ENCODE measurements at places on chromosomes 1 and 21. TPM values are rescaled to one million over a fixed set of nuclear protein-coding genes. Genes with fewer than 3 reads are reported as not detected.

The IL20 gene
- not detected for total RNA-seq

The CRP gene
- not detected for total RNA-seq

The F3 gene
- 24.0 TPM for total RNA-seq

The AMY1B gene
- total RNA-seq: not detected

The LCE2B gene
- not detected for total RNA-seq

The EDN2 gene
- total RNA-seq: not detected

The LHX8 gene
- not detected for total RNA-seq

The TFF2 gene
- not detected for total RNA-seq

The SPSB1 gene
- total RNA-seq: 18.2 TPM

The HOOK1 gene
- total RNA-seq: not detected

The FCMR gene
- not detected for total RNA-seq

The FCRL5 gene
- not detected for total RNA-seq

The PCP4 gene
- not detected for total RNA-seq

The SAMD13 gene
- 1.4 TPM for total RNA-seq

The FGR gene
- total RNA-seq: not detected

The UTS2 gene
- not detected for total RNA-seq

The AIRE gene
- not detected for total RNA-seq

The WNT9A gene
- 0.99 TPM for total RNA-seq

The HSD3B1 gene
- not detected for total RNA-seq

The PADI1 gene
- total RNA-seq: 0.09 TPM

The SLC2A5 gene
- total RNA-seq: 0.90 TPM

The OR2T35 gene
- total RNA-seq: not detected

The PGLYRP3 gene
- not detected for total RNA-seq

The S100A9 gene
- not detected for total RNA-seq

The LYPD8 gene
- total RNA-seq: not detected

The FCGR1A gene
- total RNA-seq: not detected

The ADGRB2 gene
- 11.3 TPM for total RNA-seq

The LCE1F gene
- not detected for total RNA-seq

The RGS4 gene
- 255 TPM for total RNA-seq

The OR14I1 gene
- not detected for total RNA-seq

The PDE9A gene
- total RNA-seq: not detected

The PLXNA2 gene
- 8.0 TPM for total RNA-seq

The CR1L gene
- not detected for total RNA-seq

The CFHR4 gene
- not detected for total RNA-seq

The NBPF6 gene
- not detected for total RNA-seq
